NCI-H1105 (cell line): ENCODE measurements at places on chromosomes 3 and 15.

DNA sequence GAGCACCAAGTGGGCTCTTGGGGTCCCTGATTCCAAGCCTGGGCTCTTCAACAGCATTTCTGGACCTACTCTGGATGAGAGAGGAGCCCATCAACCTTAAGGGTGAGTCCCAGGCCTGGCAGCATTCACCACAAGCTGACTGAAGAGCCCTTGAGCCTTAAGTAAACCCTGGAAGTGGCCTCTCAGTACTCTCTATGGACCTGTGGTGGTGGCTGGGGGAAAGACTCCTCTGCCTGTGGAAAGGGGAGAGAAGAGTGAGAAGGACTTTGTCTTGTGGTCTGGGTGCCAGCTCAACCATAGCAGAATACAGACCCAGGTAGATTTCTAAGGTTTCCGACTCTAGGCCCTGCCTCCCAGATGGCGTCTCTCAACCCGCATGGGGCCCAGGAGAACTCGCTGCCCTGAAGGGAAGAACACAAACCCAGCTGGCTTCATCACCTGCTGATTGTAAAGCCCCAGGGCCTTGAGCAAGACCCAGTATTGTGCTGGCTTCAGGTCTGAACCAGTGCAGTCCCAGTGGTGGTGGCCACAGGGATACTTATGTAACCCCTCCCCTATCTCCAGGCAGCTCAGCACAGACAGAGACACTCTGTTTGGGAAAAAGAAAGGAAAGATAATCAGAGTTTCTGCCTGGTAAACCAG lies 71.4 kb downstream of the TFDP2 start:
- no peak for DNase-seq

GRCh38 chr15:58705105-58705504 lies 44.4 kb downstream of the ADAM10 start:
- no peak for DNase-seq

DNA sequence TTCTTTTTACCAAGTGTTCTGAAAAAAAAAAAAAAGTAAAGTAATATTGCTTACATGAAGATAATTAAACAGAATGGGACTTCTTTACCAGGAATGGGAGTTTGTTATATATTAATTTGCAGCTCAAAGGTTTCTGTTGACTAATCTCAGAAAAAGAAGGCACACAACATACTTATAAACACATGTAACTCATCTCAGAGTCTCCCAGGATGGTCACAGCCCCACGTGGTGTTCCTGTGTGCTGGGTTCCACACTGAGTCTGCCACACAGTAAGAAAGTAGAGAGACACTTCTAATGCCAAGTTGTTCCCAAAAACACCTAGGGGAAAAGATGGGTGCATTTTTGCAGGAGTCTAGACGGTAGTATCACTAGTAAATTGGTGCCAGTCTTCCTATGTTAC lies 116.7 kb upstream of the ICE2 start:
- no peak for DNase-seq

DNA sequence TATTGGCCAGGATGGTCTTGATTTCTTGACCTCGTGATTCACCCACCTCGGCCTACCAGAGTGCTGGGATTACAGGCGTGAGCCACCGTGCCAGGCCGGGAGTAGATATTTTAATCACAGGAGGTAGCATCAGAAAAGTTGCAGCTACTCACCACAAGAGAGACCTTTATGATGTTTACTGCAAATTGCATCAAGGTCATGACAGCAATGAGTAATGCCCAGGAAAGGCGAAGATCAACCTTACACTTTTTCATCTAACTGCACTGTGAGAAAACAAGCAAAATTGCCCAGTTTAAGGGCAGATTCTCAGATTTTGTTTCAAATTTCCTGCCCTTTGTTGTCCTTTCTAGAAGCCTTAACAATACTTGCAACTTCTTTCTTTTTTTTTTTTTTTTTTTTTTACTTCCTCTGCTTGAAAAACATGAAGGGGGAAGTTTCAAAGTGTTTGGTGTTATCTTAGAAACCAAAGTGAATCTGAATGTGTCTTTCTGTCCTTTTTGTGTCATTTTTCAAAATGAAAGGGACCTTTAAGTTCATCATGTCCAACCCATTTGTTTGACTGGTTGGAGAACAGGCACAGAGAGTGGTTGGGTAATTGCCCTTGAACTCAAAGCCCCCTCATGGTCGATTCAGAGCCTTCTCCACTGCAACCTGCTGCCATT lies 25.0 kb downstream of the TGFBR2 start:
- DNase-seq: no peak

- no peak for DNase-seq
Measured at GRCh38 chr3:14525685-14526631, 14.2 kb downstream of the GRIP2 start.

GRCh38 chr15:50229336-50229735 lies 36.2 kb downstream of the HDC start:
- DNase-seq: no peak

GRCh38 chr3:28114893-28115292 lies 126.5 kb upstream of the CMC1 start:
- no peak for DNase-seq

- DNase-seq: no peak
Measured at GRCh38 chr3:46293991-46294833, 52.0 kb downstream of the CCR3 start.

DNA sequence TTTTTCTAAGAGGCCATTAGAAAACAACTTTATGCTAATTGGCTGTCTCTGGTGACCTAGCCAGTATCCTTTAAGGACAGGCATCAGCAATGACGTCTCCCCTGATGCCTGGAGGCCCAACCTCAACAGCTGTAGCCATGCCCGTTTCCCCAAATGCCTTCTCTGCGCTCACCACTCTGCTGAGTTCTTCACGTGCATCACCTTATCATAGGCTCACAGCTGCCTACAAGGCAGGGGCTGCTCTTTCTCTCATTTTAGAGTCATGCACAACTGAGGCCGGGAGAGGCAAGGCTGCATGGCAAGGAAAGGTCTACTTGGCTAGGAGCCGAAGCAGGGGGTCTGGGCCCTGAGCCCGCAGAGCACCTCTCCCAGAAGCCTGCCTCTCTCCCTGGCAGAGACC lies 43.9 kb upstream of the SEC13 start:
- DNase-seq: no peak

DNA sequence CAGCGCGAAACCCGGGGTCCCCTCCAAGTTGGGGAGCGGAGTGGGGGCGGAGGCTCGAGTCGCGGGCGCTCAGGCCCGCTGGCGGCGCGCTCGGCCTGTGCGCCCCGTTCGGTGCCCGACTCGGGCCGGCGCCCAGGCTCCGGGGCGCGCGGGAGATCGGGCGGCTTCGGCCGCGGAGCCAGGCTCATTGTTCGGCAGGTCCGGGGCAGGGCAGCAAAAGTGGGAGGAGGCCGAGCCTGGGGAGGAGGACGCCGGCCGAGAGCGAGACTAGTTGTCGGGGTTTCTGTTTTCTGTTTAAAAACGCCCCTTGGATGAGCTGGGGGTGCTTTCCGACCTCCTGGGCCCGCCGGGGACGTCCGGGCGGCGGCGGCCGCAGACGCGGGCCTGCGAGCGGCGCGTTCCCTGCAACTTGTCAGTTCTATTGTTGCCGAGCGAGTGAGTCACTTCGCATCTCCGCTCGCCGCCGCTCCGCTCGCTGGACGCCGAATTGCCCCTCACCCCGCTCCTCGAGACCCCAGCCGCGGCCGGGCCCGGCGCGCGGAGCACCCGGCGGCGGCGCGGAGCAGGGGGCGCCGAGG lies 676 bp downstream of the TCF12 start:
- peak; percentile 30 for DNase-seq

DNA sequence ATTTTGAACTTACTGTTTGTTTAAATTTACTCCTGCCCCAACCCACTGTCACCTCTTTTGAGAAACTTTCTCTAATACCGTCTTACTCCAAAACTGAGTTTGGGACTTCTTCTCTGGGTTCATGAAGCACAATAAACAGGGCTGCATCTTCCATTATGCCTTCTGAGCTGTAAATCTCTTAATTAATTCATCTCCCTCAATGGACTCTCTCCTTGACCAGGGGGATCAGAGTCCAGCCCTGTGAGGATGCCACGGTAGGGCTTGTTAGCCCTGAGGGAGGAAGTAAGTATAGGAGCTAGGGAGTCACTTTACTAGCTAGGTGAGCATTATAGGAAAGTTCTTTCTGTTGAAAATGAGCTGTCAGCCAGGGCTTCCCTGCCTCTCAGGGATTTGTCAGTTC lies 299.3 kb upstream of the SATB1 start:
- no peak for DNase-seq

GRCh38 chr3:30604093-30604492 lies 2.3 kb upstream of the TGFBR2 start:
- no peak for DNase-seq

- no peak for DNase-seq
Measured at GRCh38 chr3:101833446-101833974, 15.8 kb upstream of the NFKBIZ start.

DNA sequence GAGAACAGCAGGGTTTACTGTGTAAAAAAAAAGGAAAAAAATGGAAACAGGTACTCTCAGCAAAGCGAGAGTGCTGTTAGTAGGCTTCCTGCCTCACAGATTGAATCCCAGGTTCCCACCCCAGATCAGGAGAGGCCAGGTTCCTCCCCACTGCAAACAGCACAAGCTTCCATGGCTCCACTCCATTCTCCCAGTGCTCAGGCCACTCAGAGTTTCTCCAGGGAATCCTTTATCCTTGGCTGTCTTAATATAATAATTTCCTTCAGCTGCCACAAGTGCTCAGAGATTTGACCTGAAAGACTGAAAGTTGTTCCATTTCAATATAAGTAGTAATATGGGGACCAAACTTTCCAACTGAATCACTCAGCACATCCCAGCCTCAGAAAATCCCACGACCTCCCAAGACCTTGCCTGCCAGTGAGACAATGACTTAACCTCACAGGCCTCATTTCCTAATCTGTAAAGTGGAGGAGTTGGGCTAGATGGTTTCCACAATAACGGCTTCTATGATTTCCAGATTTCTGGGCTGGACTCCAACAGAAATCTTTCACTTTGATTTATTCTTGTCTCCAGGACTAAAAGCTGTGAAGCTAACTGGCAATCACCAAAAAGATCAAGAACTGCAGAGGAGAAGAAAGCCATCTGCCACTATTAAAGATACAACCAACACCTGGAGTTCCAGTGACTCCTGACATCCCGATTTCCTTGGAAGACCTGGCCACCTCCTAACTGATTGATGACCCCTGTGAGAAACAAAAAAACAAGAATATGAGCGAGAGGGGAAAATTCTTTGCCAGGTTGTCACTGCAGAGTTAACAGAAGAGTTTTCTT lies 289.5 kb downstream of the NEK10 start:
- DNase-seq: no peak
